CD4-positive, alpha-beta T cell treated with Interleukin-15 for 1 hour (primary cell): ENCODE measurements at places on chromosomes 12 and 14.

DNA sequence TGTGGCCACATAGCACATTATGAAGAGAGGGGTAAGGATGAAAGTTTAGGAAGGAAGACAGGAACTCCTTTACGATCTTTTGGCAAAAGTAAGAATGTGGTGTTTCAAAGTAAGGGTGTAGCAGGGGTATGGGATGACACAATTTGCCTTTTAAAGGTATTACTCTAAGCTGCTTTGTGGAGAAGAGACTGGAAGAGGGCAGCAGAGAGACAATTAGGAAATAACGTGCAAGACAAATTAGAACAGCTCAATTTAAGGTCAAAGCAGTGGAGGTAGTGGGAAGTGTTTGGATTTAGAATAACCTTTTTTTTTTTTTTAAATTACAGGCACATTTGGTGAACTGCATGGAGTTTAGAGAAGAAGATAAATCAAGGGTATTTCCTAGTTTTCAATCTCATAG lies 342.6 kb downstream of the NOVA1 start:
- no peak for DNase-seq

DNA sequence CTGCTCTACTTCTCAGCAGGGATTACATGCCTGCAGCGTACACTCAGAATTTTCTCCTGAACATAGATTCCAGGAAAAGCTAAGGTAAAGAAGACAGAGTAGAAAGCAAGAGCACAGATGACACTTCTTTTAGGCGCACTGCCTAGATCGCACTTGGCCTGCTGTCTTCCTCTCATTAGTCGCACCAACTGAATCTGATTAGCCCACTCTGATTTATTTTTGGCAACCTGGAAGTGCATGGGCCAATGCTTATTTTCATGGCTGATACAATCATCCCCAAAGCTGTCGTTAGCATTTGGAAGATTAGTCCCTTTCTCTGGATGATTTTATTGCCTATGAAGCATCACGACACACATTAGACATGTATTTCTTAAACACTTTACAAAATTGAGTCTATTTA lies 152.5 kb downstream of the PTPRO start:
- DNase-seq: no peak

GRCh38 chr12:119859241-119859640 lies 17.9 kb downstream of the CIT start:
- DNase-seq: no peak

DNA sequence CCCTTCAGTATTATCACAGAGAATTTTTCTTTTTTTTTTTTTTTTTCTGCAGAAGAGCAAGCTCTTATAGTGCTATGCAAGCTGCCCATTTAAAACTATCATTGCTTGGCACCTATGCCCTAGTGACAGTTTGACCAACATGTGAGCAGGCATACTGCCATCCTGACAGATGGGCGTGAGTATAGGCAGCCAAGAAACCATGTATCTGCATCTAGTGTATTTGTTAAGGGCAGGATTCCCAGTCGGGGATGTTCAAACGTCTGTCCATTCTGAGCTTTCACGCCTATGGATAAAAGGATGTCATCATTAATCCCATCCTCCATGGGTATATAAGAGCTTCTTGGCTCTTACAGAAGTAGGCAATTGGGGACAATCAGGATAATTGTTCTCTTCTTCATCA lies 8.8 kb downstream of the VRK1 start:
- no peak for DNase-seq

GRCh38 chr12:50842637-50843493 lies at the start of gene TMPRSS12:
TSS of gene TMPRSS12 (plus strand) at chr12:50842926. CDS start at chr12:50842965, 39 bp downstream.
- no peak for DNase-seq

- no peak for DNase-seq
Measured at GRCh38 chr12:106436164-106436563, 78.6 kb downstream of the POLR3B start.

DNA sequence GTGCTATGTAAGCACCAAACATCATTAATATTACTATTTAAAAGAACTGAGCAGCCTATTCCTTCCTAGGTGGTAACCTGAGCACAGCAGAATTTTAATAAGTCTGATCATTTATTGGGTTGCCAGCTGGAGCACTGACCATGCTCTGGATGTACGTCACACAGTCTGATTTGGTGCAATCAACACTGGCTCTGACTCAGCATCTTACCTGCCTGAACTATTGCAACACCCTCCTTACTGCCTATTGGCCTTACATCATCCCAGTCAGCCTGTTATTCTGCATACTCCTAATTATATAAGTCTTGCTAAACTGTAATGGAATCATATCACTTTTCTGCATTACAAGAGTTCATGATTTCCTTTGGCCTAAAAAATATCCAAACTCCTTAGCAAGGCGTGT lies 149.7 kb downstream of the PTPRO start:
- no peak for DNase-seq
